Stimulated activated CD8-positive, alpha-beta memory T cell treated with anti-CD3 and anti-CD28 coated beads, Interleukin-4, amount 100 ng/mL, for 1 hour (primary cell): ENCODE measurements at places on chromosomes 11 and 22.

DNA sequence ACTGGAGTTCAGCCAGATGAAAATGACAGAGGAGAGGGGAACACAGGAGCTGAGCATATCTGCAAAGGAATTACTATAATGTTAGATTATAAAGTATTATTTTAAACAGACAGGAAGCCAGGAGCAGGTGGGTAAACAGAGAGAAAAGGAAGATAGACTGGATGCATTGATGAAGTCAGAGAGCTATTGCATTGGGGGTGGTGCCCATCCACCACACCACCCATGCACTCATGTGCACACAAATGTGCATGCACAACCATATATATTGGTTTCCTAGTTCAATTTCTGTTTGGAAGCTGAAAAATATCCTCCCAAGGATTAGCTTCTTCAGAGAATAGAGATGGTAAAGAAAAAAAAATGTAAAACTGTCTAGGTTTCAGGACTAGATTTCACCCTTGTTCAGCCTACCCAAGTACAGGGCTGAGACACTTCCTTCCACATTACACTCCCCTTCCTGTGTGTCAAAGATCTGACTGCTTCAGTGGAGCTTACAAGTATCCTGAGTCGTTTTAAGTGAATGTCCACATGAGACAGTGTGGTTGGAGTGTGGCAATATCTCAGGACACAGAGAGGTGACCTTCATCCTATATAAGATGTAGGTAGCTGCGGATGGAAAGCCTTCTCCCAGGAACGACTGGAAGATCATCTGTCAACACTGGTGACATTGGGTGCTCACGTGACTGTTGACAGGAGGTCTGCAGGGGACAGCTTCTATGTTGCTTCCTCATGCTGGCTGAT is 12.2 kb upstream of the SMPD1 start:
- no peak for DNase-seq

DNA sequence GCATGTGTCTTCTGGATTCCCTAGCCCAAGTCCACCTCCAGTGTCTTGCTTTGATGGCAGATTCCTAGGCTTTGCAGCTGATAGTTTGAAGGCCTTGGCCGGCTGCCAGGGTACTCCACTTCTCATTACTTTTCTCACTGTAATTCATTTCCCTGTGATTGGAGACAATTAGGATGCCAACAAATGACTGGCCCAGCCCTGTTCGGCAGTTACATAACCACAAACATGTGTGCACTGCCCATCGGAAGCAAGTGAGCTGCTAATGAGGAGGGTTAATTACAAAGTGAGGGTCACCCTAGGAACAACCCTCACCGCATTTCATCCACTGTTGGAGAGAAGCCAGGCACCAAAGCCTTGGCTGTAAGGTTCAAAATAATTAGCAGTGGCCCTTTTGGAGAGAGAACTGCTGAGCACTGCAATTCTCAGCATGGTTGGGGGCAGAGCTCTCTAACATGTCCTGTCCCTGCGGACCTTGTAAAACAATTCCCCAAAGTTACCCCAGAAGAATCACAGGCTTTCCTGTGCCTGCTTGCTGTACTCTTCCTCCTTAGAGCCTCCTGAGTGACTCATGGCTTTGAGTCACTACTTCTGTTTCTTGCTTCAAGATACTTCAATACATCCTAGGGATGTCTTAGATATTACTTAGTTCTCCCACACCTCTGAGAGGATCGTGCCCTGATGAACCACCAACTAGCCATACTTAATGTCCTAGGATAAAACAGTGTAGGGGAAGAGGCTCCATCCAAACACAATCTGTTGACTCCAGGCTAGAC is 109.7 kb upstream of the GALNT18 start:
- DNase-seq: no peak

DNA sequence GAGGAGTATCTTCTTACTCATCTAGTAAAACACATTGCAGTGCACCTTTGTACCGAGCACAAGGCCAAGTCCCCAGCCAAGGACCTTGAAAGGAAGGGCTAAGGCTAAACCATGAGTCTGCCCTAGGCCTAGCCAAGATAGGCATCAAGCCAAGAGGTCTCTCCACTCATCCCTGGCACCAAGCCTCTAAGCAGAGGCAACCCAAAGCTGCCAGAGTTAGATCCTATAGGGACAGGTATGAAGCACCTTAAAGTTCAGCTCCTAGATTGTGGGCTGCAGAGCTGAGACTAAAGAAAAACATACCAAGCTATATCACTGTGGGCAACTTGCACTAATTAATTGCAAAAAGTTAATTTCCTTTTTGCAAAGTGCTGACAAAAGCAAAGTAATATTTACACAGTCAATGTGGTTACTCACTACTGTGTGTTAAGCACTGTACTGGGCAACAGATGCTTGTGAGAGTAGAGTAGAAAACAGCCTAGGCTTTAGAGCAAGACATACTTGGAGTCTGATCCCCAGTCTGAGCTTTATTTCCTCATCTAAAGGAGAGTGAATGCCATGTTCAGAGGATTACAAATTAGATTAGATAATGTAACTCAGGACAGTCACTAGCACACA is 7.2 kb downstream of the COA4 start:
- no peak for DNase-seq

- peak; percentile 50 for DNase-seq
Measured at GRCh38 chr22:30485362-30485988, 13.7 kb upstream of the SEC14L3 start.

DNA sequence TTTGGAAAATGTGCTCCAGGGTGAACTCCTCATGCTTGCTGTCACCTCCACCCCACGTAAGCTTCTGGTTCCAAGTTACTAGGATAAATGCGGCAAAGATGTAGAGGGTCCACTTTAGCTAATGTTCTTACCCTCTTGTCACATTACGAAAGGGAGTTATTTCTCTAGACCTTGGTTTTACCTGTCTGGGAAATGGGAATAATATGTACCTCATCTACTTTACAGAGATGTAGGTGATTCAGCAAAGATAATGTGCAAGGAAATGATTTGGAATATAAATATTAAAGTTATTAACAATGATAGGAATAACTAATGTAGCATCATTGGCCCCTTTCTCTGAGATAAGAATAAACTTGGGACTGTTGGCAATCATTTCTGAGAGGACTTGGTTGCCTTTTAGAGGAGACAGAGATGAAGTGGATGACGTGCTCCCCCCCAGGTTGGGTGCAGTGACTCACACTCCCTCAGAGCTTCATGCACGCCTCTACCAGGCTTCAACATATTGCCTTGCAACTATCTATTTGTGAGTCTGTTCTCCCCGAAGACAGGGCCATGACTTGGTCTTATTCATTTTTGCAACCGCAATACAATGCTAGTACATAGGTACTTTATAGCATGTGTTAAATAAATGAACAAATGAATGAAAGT is 97.1 kb downstream of the ME3 start:
- DNase-seq: no peak

GRCh38 chr22:44733426-44734106 is 18.8 kb upstream of the ARHGAP8 start:
- DNase-seq: no peak

DNA sequence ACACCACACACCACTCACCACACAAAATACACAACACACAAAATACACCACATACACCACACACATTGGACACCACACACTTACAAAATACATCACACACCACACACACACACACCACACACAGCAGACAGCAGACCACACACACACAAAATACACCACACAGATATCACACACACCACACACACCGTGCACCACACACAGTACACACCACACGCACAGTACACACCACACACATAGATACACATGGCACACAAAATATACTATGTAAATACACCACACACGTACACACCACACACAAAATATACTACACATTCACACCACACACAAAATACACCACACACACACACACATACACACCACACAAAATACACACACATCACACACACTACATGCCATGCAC is 1243.5 kb downstream of the BRD1 start:
- DNase-seq: no peak

- DNase-seq: no peak
Measured at GRCh38 chr11:46386674-46387073, 4.9 kb downstream of the CHRM4 start.

- DNase-seq: no peak
Measured at GRCh38 chr22:23845265-23846080, 6.7 kb upstream of the DERL3 start.

DNA sequence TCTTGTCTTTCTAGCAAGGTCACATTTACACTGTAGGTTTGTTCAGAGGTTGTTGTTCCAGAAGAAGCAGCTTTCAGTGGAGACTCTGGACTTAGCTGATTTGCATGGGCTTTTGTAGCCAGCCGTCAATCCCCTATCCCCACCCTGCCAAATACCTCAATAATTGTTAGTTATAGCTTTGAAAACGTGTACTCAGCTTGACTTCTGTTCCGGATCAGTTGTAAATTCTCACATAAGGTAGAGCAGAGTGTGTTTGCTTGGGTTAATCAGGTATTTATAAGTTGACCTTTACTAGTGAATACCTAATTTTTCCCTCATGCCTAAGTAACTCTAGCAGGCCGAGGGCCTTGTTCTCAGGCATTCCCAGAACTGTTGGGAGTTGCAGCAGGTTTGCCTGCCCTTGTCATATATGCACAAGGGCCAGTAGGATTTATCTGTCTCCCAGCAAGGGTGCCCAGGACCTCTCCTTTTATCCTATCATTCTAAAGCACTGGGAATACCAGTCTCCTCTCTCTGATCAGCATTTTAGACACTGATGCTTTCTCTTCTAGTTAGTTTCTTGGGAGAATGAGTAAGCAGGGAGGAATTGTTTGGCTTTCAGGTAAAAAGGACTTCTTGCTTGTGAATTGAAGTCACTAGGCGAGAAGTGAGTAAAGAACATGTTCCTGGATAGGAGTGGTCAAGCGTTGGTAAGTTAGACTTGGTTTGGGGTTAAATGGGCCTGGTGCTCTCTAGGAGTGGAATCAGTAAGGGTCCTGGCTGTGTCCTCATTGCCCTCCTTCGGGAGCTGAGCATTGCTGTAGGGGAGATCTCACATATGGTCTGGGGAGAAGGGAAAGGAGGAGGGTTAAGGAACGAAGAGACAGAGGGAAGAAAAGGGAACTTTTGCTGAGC is 22.1 kb downstream of the STIM1 start:
- DNase-seq: no peak

- peak; percentile 17 for DNase-seq
Measured at GRCh38 chr22:50274311-50274710, 4.1 kb upstream of the MAPK11 start.

- DNase-seq: no peak
Measured at GRCh38 chr11:35040221-35040942, 98.6 kb upstream of the CD44 start.

GRCh38 chr22:46934746-46935491 is 172.5 kb downstream of the TBC1D22A start:
- no peak for DNase-seq

- DNase-seq: no peak
Measured at GRCh38 chr11:12222055-12222792, 111.8 kb downstream of the MICAL2 start.
